ENCODE measurements at places on chromosomes 5 and 9.

DNA sequence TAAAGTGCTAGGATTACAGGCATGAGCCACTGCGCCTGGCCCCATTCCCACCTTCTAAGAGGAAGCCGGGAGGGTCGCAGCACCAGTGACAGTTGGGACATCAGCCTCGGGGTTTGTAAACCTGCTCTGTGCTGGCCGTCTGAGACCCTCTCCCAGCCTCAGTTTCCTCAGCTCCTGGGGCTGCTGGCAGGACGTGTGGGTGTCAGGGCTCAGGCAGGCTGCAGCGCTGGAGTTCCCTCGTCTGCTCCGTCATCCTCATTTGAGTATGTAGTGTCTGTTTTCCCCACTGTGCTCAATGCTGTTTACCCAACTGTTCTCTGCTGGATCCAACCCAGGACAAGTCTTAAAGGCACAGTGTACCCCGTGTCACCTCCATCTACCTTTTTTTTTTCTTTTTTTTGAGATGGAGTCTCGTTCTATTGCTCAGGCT is 2.0 kb upstream of the NINJ1 start:
- no peak for DNase-seq

DNA sequence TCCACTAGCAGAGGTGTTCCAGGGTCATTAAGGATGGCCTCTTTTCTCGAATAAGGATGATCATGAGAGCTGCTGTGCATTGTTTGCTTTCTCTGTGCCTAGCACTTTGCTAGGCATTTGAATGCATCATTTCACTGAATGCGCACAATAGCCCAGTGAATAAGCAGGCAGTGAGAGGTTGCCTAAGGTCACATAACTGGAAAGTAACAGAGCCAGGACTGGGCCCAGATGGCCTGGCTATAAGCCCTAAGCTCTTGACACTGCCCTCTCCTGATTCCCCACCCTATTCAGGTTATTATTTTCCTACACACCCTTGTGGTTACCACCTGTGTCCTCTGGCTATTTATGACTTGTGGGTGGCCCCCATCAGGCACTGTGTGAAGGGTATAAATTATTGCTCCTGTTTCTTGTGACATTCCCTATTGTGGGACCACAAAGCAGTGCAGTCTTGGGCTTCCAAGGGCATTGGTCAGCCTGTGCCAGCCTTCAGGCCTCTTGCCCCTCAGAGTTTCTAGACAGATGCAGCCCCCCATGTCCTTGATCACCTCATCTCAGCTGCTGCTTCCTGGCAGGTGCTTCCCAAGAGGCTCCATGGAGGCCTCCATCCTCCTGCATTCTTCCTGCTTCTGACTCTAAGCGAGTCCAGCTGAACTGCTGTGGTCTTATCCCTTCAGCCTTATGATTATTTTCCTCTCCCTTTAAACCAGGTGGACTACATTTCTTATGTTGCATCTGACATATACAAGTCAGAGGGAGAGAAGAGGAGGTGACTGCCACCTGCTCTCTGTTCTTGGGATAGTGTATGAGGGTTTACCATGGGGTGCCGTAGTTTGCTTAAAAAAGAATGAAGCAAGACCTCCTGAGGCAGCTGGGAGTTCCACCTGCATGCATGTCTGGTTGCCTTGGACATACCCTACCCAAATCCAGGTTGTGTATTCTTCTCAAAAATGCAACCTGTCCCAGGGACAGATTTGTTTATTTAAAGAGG is 47.6 kb downstream of the ANGPTL2 start:
- no peak for DNase-seq

DNA sequence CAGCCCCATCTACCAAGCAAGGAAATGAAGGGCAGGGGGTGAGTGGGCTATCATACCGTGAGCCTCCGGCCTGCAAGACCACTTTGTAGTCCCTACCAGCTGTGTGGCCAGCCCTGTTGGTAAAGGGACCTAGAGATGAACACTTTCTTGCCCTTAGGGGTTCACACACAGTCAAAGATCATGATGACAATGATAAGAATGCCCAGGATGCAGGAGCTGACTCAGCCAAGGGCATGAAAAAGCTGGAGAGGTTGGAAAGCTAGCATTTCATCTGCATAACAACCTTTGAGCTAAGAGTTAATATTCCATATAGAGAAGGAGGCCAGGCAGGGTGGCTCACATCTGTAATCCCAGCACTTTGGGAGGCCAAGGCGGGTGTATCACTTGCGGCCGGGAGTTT is 19.2 kb upstream of the FGFR4 start:
- no peak for DNase-seq

DNA sequence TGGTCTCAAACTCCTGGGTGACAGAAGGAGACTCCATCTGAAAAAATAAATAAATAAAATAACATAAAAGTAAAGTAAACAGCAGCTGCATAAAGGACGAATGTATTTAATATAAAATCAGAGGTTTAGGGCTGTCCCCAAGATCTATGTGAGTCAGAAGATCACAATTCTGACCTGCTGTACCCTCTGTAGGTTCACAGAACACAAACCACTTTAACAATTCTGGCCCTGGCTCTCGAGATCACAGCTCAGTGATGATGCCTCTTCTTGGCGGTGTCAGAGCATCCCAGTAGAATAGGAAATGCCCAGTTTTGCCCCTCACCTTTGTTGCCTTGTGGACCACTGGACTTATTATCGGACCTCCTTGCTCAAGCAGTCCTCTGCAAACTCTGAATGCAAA is 380.9 kb downstream of the TLE1 start:
- no peak for DNase-seq

DNA sequence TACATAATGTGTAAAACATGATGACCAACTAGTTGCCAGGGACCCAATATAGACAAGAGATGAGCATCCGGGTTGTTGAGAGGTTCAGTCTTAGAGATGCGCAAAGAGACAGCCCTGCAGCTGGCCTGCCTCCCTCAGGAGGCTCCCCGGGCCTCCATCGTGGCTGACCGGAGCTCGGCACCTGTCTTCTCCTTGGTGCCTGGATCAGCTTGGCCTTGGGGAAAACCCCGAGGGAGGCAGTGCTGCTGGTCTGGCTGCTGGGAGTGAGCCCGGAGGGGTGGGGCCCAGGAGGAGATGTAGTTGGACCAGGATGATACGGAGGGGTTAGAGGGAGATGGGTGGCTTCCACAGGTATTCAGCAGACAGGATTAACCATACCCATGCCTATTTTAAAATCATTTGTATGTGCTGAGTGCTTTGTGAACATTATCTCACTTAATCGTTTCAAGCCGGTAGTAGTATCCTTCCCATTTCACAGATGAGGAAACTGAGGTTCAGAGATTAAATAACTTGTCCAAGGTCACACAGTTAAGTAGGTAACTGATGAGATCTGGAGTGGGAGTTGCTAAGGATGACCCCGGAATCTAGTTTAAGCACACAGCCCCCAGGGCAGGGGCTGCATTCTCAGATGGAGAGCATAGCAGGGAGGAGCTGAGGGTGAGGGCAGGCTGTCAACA is 173.8 kb downstream of the COL23A1 start:
- no peak for DNase-seq

- no peak for DNase-seq
These were observed 13.8 kb upstream of the LHX2 start for GRCh38 chr9:123997665-123998277.

DNA sequence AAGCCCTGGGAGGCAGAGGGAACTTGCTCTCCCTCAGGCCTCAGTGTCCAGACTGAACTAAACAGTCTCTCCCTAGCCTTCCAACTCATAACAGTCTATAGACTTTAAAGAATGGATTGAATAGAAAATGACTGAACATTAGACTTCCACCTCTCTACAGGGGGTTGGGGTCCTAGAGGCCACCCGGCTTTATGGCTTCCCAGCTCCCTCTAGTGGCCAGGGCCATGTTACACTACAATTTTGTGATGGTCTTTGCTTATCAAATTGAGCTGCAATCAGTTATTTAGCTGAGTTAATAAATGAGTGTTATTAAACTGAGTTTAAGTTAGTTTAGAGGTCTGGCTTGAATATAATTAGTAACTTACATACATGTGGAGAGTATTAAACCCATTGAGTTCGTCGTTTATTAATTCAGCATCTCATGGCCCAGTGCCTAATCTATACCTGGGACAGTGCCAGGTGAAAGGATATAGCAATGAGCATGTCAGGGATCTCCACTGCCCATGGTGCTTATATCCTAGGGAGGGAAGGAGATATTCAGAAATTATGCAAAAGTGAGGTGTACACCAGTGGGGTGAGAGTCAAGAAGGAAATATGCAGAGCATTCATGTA is 105.2 kb downstream of the SH3TC2 start:
- DNase-seq: peak; percentile 14

DNA sequence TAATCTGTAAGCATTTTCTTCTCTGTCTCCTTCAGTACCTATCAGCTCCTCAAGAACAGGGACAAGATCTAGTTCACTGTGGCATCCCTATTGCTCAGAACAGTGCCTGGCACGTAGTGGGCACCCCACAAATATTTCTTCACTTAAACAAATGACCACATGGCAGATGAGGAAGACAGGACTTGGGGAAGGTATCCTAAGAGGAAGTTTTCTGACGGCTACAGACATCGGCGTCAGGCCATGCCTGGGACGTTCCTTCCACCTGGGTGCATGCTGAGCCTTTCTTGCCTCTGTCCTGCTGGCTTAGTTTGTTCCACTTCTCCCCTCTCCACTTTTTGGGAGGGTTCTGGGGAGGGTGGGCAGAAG is 60.2 kb downstream of the NEURL1B start:
- no peak for DNase-seq

DNA sequence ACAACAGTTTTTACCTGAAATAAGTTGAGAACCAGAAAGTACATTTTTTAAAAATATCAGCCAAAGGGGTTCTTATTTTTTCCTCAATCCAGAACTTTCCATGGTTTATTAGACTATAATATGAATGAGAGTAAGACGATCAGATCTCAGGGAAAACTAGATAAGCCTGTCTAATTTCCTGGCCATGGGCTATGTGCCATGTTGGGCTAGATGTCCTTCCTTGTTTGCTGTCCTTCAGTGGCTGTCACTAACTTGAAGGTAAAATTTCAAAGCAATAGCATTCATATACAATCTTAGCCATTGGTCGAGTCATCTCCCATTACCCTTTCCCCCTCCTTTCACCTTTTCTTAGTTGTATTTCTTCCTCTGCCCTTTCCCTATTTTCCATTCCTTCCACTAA is 179.5 kb upstream of the PPP1R2B start:
- DNase-seq: no peak

- no peak for DNase-seq
These were observed 39.2 kb downstream of the HSPA4 start for GRCh38 chr5:133091034-133091433.

GRCh38 chr9:12640016-12640587 is 53.1 kb upstream of the TYRP1 start:
- DNase-seq: peak; percentile 27

GRCh38 chr9:96462541-96462940 is 12.6 kb downstream of the HABP4 start:
- no peak for DNase-seq

DNA sequence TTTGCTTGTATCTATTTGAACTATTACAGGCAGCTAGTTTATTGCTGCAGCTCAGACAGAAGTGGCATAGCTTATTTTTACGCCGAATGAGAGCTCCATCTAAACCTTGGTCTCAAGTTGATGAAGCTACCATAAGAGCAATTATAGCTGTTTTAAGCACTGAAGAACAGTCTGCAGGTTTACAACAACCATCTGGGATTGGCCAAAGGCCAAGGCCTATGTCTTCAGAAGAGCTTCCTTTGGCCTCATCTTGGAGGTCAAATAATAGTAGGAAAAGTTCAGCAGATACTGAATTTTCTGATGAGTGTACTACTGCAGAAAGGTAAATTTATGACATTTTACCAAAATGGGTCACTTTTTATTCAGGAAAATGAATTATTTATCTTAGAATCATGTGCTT is 67.9 kb downstream of the YTHDC2 start:
- no peak for DNase-seq
